ENCODE measurements at places on chromosomes 7 and 10. TPM values are rescaled to one million over a fixed set of nuclear protein-coding genes. Genes with fewer than 3 reads are reported as not detected.

The PIP4K2A gene
- total RNA-seq = 28.2 TPM

The C10orf90 gene
- not detected for total RNA-seq

The NFE2L3 gene
- total RNA-seq = 0.63 TPM

The PUS7 gene
- total RNA-seq = 5.8 TPM

The CALN1 gene
- total RNA-seq = not detected

Data from bronchial smooth muscle cell (primary cell).